Effector CD4-positive, alpha-beta T cell (primary cell): ENCODE measurements at places on chromosomes 16 and 17.
A peak's percentile ranks its signal among the peaks of the same experiment; 100 is the strongest.

- DNase-seq = no peak
These were observed 970 bp downstream of the EPN2 start for GRCh38 chr17:19238167-19238505.

GRCh38 chr16:71746442-71747046 is 22.0 kb upstream of the PHLPP2 start:
- DNase-seq = peak; percentile 16

DNA sequence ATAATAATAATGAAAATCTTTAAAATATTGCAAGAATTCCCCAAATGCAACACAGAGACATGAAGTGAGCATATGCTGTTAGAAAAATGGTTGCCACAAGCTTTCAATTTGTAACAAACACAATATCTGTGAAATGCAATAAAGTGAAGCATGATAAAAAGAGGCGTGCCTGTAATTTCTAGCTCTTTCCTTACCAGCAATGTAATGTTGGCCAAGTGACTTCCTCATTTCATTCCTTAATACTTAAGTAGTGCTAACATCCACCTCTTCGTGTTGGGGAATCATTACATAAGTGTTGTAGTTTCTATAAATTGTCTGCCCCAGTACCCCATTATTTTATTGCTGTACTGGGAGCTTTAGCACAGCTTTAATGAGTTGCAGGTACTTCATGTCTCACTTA is 1192.0 kb upstream of the CDH8 start:
- DNase-seq = no peak

DNA sequence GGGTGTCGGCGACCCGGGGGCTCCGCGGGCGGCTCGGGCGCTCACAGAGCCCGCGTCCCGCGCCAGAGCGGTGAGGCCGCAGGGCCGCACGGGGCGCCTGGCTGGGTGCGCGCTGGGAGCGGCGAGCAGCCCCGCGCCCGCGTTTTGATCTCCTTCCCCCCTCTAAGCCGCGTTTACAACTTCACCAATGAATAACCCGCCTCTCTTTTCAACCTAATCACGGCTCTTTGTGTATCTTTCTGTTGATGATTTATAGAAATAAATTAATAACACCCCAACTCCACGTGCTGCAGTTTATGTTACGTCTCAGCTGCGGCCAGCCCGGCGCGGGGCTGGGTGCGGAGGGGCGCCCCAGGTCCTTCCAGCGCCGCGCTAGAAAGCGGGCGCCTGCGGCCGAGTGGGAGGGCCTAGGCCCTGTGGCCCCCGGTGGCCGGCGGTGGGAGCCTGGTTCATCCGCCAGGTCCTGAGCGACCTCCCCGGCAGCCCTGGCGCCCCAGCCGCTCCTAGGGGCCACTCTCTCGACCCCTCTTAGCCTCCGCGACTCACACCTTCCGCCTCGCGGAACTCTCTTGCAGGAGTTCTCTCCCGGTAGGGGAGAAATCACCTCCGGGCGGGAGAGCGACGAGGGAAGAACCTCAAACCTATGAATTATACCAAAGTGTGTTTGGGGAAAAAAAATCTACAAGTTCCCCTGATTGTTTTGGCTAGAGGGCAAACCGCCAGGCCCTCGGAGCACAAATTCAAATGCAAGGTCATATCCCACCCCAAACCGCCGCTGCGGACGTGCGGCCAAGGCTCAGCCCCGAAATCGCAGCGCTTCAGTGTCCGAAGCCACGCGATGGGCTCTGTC is 1.9 kb downstream of the HNF1B start:
- DNase-seq = no peak

GRCh38 chr17:50188531-50188920 is 12.9 kb downstream of the COL1A1 start:
- DNase-seq = no peak

- no peak for DNase-seq
These were observed 97.0 kb downstream of the CMC2 start for GRCh38 chr16:80909720-80910119.

DNA sequence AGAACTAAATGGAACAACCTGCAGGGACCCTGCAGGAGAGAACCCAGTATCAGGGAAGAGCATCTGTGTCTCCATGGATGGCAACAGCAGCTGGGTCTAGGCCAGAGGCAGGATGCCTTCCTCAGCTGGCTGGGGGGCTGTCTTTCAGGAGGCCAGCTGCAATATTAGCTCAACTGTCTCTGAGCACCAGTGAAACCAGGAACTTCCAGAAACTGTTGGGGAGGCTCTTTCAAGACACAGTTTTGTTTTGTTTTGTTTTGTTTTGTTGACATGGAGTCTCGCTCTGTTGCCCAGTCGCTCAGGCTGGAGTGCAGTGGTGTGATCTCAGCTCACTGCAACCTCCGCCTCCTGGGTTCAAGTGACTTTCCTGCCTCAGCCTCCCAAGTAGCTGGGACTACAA is 7.6 kb downstream of the GPR142 start:
- DNase-seq = no peak

GRCh38 chr17:77294761-77295160 is 154.0 kb downstream of the SEC14L1 start:
- DNase-seq = no peak

- no peak for DNase-seq
These were observed 29.8 kb upstream of the EIF1 start for GRCh38 chr17:41658846-41659245.

- DNase-seq = no peak
These were observed 1.6 kb downstream of the RNF213 start for GRCh38 chr17:80262291-80262690.

DNA sequence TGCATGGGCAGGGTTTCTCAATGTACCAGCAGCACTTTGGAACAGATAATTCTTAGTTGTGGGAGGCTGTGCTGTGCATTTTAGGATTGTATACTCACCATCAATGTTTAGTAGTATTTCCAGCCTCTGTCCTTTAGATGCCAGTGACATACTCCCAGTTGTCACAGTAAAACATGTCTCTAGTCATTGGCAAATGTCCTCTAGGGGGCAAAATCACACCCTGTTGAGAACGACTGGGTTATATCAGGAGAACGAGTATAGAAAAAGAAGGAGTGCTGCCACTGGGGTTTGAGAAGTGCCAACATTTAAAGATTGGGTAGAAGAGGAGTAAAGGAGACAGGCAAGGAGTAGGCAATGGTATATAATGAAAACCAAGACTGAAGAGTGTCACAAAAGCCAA is 37.9 kb upstream of the SMIM36 start:
- DNase-seq = no peak

DNA sequence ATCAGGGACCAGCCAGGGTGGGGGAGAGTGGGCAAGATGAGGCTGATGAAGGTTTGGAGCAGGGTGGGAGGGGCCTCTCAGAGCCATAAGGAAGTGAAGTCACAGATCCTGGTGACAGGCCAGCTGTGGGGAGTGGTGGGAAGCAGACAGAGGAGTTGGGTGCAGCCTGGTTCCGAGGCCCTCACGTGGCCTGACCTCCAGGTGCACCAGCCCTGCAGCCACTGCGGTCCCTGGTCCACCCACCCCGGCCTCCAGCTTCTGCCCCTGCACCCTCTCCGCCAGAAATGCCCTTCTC is 3.9 kb upstream of the ZFPM1 start:
- no peak for DNase-seq

DNA sequence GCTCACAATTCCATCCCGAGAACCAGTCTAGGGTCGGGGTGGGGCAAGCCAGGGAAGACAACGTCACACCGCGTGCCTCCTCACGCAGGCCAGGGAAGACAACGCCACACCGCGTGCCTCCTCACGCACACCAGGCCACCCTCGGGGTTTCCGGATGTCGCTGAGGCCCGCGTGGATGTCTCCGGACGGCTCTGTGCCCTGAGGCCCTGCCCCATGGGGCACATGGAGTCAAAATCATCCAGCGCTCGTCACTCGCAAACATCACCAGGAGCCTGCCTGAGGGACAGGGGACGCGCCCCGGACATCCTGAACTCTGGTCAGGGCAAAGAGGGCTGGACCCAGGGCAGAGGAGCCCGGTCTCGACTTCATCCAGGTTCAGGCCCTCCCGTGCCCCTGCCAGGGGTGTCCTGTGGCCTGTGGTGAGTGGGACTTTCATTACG is 3.7 kb downstream of the TMEM204 start:
- DNase-seq = no peak

- no peak for DNase-seq
These were observed 4.2 kb upstream of the KRT24 start for GRCh38 chr17:40707745-40708144.

DNA sequence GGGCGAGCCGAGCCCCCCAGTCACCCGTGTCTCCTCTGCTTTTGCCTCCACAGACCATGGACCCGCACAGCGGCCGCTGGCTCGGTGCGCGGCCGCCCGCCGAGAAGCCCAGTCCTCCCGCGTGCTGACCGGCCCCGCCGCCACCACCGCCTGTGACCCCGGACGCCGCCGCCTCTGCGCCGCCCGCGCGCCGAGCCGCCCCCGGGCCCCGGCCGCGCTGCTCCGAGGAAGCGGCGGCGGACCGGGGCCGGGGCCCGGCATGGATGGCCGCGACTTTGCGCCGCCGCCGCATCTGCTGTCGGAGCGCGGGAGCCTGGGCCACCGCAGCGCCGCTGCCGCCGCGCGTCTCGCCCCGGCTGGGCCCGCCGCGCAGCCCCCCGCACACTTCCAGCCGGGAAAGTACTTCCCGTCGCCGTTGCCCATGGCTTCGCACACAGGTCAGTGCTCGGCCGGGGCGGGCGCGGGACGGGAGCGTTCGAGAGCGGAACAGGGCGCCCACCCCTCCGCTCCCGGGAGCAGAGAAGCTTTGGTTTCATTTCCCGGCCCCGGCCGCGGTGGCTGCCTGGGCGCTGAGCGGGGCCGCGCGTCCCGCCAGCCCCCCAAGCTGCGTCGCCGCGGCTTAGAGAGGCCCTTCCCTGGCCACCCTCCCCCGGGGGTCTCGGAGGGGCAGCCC is 4.4 kb downstream of the BAHCC1 start:
- no peak for DNase-seq

GRCh38 chr17:14015271-14015670 is 54.0 kb upstream of the COX10 start:
- no peak for DNase-seq

DNA sequence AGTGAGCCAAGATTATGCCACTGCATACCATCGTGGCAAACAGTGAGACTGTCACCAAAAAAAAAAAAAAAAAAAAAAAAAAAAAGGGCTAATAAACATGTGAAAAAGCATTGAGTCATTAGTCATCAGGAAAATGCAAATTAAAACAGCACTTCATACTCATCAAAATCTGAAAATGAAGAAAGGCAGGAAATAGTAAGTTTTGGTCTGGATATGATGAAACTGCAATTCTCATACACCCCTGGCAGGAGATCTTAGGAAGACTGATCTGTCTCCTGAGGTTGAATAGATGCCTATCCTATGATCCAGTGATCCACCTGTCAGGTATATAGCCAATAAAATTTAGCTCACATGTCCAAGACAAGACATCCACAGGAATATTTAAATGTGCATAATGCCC is 212.7 kb downstream of the CPPED1 start:
- DNase-seq = no peak

GRCh38 chr16:6484935-6485334 is 847.7 kb upstream of the RBFOX1 start:
- DNase-seq = no peak

- no peak for DNase-seq
These were observed 348.9 kb upstream of the C16orf82 start for GRCh38 chr16:26717826-26718225.

- DNase-seq = no peak
These were observed 248.8 kb upstream of the TBX2 start for GRCh38 chr17:61150686-61151299.

DNA sequence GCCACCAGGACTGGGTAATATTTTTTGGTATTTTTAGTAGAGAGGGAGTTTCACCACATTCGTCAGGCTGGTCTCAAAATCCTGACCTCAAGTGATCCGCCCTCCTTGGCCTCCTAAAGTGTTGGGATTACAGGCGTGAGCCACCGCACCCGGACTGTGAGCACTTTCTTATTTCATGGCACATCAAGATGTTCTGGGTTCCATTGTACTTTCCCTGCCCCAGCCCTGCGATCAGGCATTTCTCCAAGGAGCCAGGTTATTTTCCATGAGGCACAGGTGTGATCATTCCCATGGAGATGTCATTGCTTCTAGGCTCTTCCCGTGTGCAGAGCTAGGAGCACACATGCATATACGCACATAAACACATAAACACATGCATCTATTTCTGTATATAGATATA is 2.6 kb upstream of the ANKRD40CL start:
- no peak for DNase-seq

- DNase-seq = peak; percentile 46
These were observed 4.9 kb downstream of the OR4D1 start for GRCh38 chr17:58153046-58153445.

DNA sequence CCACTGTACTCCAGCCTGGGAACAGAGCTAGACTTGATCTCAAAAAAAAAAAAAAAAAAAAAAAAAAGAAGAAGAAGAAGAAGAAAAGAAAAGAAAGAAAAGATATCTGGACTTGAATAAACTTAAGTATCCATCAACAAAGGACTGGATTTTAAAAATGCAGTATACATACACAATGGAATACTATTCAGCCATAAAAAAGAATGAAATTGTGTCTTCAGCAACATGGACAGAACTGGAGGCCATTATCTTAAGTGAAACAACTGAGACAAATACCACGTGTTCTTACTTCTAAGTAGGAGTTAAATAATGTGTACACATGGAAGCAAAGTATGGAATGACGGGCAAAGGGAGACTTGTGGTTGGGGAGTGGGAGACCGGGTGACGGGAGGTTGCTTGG is 40.1 kb upstream of the MNT start:
- DNase-seq = no peak

GRCh38 chr17:64275016-64275415 is 12.0 kb upstream of the TEX2 start:
- no peak for DNase-seq

- DNase-seq = no peak
These were observed 9.2 kb downstream of the SLC13A2 start for GRCh38 chr17:28482551-28483199.

DNA sequence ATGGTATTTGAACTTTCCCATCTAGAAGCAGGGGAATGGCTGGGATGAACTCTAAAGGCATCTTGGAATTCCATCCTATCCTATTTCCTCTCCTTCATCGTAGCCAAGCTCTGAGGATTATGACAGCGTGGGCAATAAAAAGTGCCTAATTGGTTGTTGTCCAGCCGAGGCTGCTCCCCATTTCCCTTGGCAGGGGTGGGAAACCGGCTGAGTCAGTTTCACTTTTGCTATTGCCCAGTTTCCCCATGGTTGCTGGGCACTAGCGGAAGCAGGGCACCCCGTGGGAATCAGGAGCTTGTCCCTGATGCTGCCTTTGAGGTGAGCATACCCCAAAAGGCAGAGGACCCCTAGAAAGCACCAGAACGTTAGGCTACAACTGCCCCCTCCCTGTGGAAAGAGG is 13.8 kb upstream of the SP2 start:
- no peak for DNase-seq

- DNase-seq = no peak
These were observed 96.9 kb upstream of the CREBBP start for GRCh38 chr16:3977376-3977775.

- no peak for DNase-seq
These were observed 157.0 kb downstream of the CPPED1 start for GRCh38 chr16:12646490-12647274.

- no peak for DNase-seq
These were observed 4.9 kb upstream of the CIAO3 start for GRCh38 chr16:745739-746138.

GRCh38 chr16:79810449-79811189 is 210.1 kb upstream of the MAF start:
- no peak for DNase-seq
